ENCODE measurements at places on chromosomes 1 and 21. TPM values are rescaled to one million over a fixed set of nuclear protein-coding genes. Genes with fewer than 3 reads are reported as not detected.

DNA sequence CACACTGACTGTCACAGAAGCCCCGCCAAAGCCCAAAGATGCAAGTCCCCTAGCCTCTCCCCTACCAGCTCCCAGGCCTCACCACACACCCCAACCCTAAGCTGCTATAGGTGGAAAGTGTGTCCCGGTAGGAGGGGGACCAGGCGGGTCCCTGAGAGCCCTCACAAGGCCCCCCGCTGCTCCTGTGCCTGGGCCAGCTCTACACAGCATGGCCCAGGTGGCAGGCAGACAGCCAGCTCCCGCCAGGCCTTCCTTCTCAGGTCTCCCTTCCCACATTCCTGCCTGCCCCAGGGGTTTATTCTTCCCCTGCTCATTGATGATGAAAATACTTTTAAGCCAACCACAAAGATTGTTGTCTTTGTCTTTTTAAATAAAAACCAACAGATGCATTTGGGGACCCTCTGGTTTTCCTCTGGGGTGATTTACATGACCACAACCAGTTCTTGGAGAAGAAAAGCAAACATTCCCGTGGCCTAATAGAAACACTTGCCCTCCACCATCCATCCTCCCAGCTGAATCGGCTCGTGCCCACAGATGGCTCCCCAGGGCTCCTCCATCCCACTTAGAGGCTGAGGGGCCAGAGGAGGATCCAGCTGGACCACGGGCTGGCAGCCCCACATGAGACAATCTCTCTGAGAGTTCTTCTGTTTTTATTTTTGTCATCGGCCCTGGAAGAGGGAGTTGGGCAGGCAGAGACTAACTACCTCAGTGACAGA is 93.1 kb downstream of the DMRTB1 start:
- H3K4me1 ChIP-seq, result no peaks in the 10 kb centered on the region
- DNase-seq, result no peak
- no peak overlapping the region for H3K27ac ChIP-seq
- H3K4me3 ChIP-seq, result no peak overlapping the region
- H3K36me3 ChIP-seq, result no peaks in the 10 kb centered on the region

GIPC2 gene
- total RNA-seq, result 0.17 TPM

GRCh38 chr1:7810395-7810794 is 26.3 kb downstream of the PER3 start:
- H3K4me3 ChIP-seq, result no peak overlapping the region
- no peaks in the 10 kb centered on the region for H3K4me1 ChIP-seq
- peak; percentile 63 for DNase-seq
- no peaks in the 10 kb centered on the region for H3K27me3 ChIP-seq

GRCh38 chr1:60848583-60849188 is 233.7 kb upstream of the NFIA start:
- no peaks in the 10 kb centered on the region for H3K36me3 ChIP-seq
- H3K4me3 ChIP-seq, result no peak overlapping the region
- DNase-seq, result no peak

DNA sequence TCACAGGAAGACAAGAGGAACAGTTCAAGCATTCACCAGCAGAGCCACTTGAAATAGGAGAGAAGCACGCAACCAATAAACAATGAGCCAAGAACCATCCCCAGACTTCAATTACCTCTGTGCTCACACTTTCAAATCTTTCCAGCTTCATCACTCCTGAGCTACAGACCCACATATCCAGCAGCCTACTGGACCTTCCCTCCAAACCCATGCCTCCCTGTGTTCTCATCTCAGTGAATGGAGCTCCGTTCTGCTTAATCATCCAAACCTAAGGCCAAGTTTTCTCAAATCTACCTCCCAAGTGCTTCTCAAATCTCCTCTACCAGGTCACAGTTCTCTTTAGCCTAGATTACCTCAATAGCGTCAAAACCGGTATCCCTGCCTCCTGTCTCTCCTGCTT is 3.7 kb downstream of the PEF1 start:
- no peak overlapping the region for H3K4me3 ChIP-seq
- peaks cover 7% of the 10 kb centered on the region for H3K36me3 ChIP-seq
- no peak for DNase-seq
- H3K4me1 ChIP-seq, result peaks cover 26% of the 10 kb centered on the region
- no peak overlapping the region for H3K27ac ChIP-seq
- no peaks in the 10 kb centered on the region for H3K27me3 ChIP-seq

AIDA gene
- 65.1 TPM for total RNA-seq

SPRR2G gene
- not detected for total RNA-seq

GRCh38 chr1:223657978-223658377 is 7.5 kb downstream of the CAPN8 start:
- H3K4me3 ChIP-seq, result no peak overlapping the region
- H3K4me1 ChIP-seq, result no peaks in the 10 kb centered on the region
- H3K36me3 ChIP-seq, result no peaks in the 10 kb centered on the region
- no peak for DNase-seq
- H3K27me3 ChIP-seq, result peaks cover 1% of the 10 kb centered on the region

Measured in activated CD4-positive, alpha-beta memory T cell treated with anti-CD3 and anti-CD28 coated beads for 36 hours (primary cell).